Stimulated activated CD8-positive, alpha-beta memory T cell treated with anti-CD3 and anti-CD28 coated beads, Interleukin-15, amount 100 ng/mL, for 1 hour (primary cell): ENCODE measurements at places on chromosomes 4 and X.

DNA sequence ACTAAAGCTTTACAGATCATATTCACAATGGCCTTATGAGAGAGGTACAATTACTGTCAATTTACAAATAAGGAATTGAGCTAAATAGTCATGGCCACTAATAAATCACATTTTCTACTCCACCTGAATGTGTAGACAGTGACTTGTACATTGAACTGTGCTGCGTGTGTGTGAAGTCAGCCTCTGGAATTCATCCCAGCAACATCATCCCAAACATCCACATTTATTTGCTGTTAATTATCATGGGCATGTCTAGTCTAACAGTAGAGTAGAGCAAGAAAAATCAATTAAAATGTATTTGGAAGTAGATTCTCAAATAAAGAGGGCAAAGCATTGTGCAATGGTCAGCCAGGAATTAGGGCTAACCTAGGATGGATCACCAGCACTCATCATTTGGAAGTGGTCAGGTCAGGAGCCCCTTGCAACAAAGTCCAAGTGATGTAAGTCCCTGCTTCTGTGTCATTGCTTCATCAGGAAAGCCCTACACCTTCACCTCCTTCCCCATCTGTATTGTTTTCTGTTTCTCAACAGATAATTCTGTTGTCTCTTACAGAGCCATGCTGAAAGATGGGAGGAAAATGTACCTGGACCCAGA is 4.8 kb upstream of the PF4V1 start:
- DNase-seq = no peak

DNA sequence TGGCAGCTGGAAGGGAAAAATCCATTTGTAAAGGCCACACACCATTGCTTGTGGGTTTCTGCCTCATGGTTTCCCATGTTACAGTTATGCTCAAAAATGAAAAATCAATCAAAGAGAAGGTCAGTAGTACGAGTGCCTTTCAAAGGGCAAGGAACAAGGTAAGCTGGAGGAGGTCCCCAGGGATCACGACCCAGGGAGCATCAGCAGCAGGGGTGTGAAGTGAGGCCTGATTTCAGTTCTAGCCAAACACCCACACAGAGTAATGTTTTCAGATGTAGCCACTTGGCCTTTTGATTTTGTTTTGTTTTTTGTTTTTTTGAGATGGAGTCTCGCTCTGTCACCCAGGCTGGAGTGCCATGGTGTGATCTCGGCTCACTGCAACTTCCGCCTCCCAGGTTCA is 69.4 kb upstream of the AFAP1 start:
- no peak for DNase-seq

DNA sequence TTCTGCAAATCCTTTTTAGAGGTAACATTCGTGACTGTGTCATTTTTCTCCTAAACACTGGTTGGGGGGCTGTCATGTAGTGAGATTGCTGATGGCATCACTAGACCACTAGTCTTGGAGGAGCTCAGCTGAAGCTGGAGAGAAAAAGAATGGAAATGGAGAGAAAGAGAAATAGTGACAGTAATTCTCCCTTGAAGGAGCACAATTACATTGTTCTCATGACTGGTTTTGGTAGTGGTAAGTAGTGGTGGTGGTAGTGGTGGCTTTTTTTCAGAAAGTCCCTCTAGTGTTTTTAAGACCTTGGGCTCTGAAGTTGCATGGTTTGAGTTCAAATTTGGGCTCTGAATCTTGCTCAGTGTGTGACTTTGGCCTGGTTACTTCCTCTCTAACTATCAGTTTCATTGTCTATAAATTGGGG is 99.8 kb downstream of the LARP7 start:
- DNase-seq = no peak

- no peak for DNase-seq
Measured at GRCh38 chr4:140298001-140298400, 75.4 kb upstream of the SCOC start.

GRCh38 chrX:40173143-40174000 is 75.6 kb upstream of the BCOR start:
- DNase-seq = no peak

DNA sequence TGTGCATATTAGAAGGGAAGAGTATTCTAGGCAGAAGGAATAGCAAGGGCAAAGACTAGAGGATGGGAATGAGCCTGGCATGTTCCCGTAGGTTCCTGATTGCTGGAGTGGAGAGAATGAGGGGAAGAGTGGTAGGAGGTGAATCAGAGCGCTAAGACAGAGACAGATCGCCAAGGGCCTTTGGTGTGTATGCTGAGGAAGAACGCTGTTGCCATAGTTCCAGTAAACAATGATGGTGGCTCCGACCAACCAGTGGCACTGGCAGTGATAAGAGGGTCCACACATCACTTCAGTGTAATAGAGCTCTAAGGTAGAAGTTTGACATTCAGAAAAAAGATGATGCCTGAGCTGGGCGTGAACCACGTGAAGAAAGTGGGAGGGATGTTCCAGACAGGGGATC is 966 bp downstream of the TBC1D25 start:
- DNase-seq = no peak

- DNase-seq = no peak
Measured at GRCh38 chr4:67885762-67886161, 2.0 kb upstream of the TMPRSS11D start.

GRCh38 chr4:36243355-36244256 is 708 bp downstream of the ARAP2 start:
- no peak for DNase-seq

DNA sequence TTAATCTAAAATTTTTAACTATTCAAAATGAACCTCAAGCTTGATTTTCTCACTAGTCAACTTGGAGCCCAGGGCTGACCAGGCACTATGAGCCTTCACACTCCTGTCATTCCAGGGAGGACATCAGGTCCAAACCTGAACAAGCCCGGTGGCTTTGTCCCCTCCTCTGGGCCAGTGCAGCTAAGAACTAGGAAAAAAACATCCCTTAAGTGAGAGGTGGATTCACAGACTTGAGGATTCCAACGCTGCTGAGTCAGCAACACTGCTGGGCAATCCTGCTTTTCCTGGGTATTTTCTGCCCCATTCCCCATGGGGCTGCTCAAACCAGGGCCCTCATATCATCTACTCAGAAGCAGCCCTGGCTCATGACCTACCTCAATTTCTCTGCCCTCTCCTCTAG is 4.0 kb downstream of the RNF212 start:
- DNase-seq = no peak

DNA sequence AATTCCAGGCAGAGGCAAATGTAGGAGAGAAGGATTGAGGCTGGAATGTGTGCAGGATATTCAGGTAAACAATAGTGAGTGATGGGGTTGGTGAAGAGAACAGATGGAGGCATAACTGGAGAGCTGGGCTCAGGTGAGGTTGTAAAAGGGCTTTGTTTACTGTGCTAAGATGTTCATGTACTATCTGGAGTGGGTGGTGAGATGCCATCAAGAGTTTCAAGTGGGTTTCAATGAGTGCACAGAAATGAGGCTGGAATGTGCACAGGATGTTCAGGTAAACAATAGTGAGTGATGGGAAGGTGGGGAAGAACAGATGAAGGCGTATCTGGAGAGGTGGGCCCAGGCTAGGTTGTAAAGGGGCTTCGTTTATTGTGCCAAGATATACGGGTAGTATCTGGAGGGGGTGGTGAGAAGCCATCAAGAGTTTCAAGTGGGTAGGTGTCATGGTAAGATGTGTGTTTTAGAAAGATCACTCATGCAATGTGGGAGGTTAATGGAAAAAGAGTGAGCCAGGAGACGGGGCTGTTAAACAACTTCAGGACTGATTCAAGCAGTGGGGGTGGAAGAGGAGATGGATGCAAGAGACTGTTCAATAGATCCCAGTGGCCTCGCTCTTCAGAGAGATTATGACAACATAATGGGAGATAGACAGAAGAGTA is 25.4 kb upstream of the NMU start:
- no peak for DNase-seq

DNA sequence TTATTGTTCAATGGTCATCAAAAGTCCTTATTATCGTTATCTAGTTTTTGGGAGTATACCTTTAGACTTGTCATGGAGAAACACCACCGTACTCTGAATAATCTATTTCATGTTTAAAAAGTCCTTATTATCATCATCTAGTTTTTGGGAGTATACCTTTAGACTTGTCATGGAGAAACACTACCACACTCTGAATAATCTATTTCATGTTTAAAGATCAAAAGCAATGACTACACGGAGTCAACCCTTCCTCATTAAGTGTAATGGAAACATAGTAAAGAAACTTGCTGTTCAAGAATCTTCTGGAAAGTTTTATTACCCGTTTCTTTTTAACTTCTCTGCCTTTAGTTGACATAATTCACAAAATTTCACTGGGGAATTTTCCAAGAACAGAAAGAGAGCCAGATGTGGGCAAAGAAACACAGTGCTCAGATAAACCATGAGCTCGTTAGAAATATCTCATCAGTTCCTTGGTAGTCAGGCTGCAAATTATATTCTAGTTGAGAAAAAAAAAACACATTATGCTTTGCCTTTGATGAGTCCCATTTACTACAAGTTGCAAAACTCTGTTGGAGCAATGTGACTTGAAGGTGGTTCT is 158.8 kb downstream of the AFAP1 start:
- no peak for DNase-seq
